ENCODE measurements at places on chromosomes 11 and 22. TPM values are rescaled to one million over a fixed set of nuclear protein-coding genes. Genes with fewer than 3 reads are reported as not detected.

FAM227A gene
- 0.33 TPM for total RNA-seq

EPS8L2 gene
- 13.4 TPM for total RNA-seq

ALDH3B1 gene
- total RNA-seq = 0.32 TPM

CHRM1 gene
- total RNA-seq = not detected

ARHGEF17 gene
- 5.2 TPM for total RNA-seq

KRTAP5-9 gene
- not detected for total RNA-seq

ROBO4 gene
- total RNA-seq = 0.21 TPM

SAA2 gene
- total RNA-seq = 4.1 TPM

- H3K4me3 ChIP-seq = no peak overlapping the region
- no peaks in the 10 kb centered on the region for H3K27me3 ChIP-seq
- DNase-seq = no peak
- no peak overlapping the region for H3K27ac ChIP-seq
- no peaks in the 10 kb centered on the region for H3K4me1 ChIP-seq
- no peaks in the 10 kb centered on the region for H3K36me3 ChIP-seq
Observed at GRCh38 chr11:21646351-21646750, 546.5 kb upstream of the ANO5 start.

DNA sequence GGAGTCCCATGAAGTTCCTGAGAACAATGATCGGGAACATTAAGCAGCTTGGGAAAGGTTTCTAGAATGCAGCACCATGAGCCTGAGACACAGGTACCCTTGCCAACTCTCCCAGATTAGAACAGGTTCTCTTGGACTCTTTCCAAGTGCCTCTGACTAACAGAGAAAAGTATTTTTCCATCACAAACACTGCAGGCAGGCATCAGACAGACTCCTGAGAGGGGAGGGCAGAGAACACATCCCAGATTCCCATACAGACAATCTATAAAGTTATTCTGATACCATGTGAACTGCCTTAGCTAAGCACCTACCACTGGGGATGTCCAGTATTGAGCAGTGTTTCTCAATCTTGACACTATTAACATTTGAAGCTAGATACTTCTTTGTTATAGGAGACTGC lies 27.3 kb downstream of the SERGEF start:
- H3K4me1 ChIP-seq = no peaks in the 10 kb centered on the region
- H3K27me3 ChIP-seq = no peaks in the 10 kb centered on the region
- no peak overlapping the region for H3K4me3 ChIP-seq
- H3K27ac ChIP-seq = no peak overlapping the region

GRCh38 chr11:78189851-78190250 lies 1.1 kb downstream of the USP35 start:
- H3K27me3 ChIP-seq = no peaks in the 10 kb centered on the region
- H3K27ac ChIP-seq = no peak overlapping the region
- DNase-seq = no peak
- peaks cover 14% of the 10 kb centered on the region for H3K4me1 ChIP-seq
- H3K36me3 ChIP-seq = no peaks in the 10 kb centered on the region

- no peak for DNase-seq
- H3K27me3 ChIP-seq = no peaks in the 10 kb centered on the region
- no peaks in the 10 kb centered on the region for H3K36me3 ChIP-seq
- peaks cover 11% of the 10 kb centered on the region for H3K4me1 ChIP-seq
- no peak overlapping the region for H3K4me3 ChIP-seq
Observed at GRCh38 chr22:50007057-50007511, 5.5 kb downstream of the IL17REL start.

DNA sequence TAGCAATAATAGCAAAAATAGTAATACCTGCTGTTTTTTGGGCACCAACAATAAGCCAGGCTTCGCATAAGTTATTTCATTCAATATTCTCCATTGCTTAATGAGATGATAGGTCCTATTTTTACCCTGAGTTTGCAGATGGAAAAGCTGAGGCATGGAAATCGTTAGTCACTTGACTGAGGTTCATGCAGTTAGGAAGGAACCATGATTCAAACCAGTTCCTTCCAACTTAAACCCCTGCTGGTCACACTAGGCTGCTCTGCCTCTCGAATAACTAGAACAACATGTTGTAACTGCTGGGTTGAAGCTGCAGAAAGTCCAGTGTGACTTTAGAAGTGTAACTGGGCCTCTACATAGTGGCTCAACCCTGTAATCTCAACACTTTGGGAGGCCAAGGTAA lies 69.3 kb downstream of the SEZ6L start:
- no peak overlapping the region for H3K4me3 ChIP-seq
- H3K36me3 ChIP-seq = no peaks in the 10 kb centered on the region
- H3K27ac ChIP-seq = no peak overlapping the region

DNA sequence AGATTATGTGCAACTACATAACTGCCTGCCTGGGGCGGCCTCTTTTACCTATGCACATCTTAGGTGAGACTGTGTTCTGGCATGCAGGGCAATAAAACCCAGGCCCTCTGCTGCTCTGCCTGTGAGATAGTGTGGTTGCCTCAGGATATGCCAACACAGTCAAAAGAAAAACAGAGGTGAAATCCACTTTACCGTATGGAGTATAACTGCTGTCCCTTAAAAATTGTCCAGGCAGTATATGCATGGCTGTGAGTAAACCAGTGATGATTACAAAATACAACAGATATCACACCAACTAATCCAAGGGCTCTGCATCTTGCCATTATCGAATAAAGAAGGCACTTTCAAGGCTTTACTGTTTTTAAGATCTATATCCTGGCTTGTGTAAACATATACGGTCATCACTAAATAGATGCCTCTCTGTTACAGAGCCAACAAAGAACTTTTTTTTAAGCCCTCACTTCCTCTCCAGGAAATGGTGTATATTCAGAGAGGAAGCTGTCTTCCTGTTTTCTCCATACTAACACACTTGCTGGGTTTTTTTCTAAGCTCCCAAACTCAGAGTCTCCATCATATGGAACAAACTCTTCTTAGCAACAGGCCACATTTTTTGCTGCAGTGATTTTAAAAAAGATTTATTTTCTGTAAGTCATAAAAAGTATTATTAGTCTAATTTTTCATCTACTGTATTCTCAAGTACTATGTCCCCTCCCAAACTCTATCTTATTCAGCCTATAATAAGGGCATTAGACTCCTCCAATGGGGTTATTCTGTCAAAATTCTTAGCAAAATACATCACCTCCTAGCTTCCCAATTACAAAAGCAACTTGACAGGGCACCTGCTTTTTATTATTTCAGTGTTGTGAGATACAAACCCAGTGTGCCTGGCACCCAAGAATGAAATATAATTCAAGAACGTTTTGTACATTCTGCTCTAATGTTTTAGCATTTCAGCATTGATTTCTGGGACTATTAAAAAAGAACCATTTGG lies 135.2 kb downstream of the MAML2 start:
- peaks cover 2% of the 10 kb centered on the region for H3K36me3 ChIP-seq
- peaks cover 8% of the 10 kb centered on the region for H3K4me1 ChIP-seq
- H3K27ac ChIP-seq = no peak overlapping the region
- no peak for DNase-seq
- no peak overlapping the region for H3K4me3 ChIP-seq

GRCh38 chr22:44933666-44934453 lies 75.9 kb downstream of the PHF21B start:
- H3K4me1 ChIP-seq = no peaks in the 10 kb centered on the region
- no peak for DNase-seq
- H3K27me3 ChIP-seq = no peaks in the 10 kb centered on the region
- H3K27ac ChIP-seq = no peak overlapping the region
- no peak overlapping the region for H3K4me3 ChIP-seq
- H3K36me3 ChIP-seq = no peaks in the 10 kb centered on the region

DNA sequence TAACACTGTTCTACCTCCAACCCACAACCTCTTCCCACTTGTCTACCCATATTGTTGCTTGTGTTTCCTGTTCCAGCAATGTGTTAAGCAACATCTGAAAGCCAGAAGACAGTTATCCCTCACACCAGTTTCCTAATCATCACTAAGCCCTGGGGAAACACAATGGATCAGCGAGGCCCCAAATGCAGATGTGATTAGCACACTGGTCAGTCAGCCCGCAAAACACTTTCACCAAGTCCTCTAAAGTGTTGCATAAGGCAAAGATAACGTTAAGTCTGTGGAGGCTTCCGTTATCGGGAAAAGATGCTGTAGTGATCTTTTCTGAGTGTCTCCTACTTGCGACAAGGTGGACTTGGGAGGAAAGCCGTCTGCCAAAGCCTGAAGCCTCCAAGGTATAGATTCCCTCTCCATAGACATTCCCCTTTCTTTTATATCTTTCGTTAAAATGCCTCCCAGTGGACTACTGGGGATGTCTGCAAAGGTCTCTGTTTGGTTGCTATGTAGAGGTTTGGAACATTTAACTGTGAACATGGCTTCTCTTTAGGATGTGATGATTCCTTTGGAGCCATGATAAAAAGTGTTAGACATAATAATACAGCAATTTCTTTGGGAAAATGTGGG lies at the start of gene MS4A3:
Gene MS4A3 (plus strand): TSS at position 317 of the 621 bp plus-strand sequence. CDS start 4,496 bp downstream, outside the sequence.
- H3K4me3 ChIP-seq = no peak within 1 kb of the TSS
- DNase-seq = no peak
- no peaks in the 10 kb centered on the region for H3K27me3 ChIP-seq
- no peaks in the 10 kb centered on the region for H3K36me3 ChIP-seq
- no peaks in the 10 kb centered on the region for H3K4me1 ChIP-seq
- H3K27ac ChIP-seq = no peak within 1 kb of the TSS

DNA sequence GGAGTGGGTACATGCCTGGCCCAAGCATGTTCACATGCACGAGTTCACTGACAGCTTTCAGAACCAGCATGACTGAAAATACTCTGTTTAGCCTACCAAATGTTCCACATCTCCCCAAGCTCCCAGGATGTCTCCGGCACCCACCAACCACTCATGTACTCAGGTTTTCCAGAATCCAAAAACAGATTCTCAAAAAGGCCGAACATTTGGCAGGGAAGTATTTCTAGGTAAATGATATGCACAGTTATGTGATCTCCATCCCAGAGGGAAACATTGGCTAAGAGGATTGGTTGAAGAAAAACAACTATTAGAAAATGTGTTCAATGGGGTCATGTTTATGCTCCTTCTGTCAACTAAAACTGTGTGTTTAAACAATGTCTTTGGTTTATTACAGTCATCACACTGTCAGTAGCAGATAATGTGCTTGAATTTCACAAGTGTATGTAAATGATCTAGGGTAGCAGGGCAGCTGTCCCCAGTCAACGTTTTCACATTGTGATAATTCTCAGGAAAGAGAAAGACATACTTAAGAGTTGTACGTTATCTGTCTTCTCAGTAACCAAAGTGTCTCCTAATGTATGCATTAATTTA lies 52.3 kb downstream of the BARX2 start:
- no peak overlapping the region for H3K4me3 ChIP-seq
- H3K27me3 ChIP-seq = no peaks in the 10 kb centered on the region
- H3K4me1 ChIP-seq = no peaks in the 10 kb centered on the region
- H3K27ac ChIP-seq = no peak overlapping the region
- no peaks in the 10 kb centered on the region for H3K36me3 ChIP-seq

DNA sequence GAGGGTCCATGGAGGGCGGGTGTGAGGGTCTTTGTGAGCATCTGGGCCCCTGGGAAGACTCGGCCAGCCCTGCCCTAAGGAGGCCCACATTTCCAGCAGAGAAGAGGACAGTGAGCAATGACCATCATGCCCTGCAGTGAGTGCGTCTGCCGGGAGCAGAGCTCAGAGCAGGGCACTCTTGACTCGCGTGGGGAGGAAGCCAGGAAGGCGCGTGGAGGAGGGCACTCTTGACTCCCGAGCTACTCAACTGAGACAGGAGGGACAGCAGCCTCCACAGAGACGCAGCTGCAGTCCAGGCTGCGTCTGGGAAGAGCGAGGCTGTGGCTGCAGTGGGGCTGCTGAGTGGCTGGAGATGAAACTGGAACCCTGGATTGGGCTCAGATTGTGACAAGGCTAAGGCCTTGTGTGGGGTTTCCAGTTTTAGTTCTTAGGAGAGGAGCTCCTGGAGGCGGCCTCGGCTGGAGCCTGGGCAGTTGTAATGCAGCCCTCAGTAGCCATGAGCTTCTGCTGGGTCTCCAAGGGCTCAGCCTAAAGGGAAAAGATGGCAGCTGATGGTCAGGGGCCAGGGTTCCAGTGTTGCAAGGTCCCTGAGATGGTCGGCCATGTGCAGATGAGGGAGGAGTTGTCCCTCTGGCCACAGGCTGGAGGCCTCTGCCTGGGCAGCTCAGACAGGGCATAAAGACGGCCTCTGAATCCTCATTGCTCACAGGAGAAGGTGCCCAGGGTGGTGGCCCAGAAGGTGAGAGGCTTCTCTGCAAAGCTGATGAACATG lies 264.7 kb upstream of the B3GAT1 start:
- no peak for DNase-seq
- H3K36me3 ChIP-seq = no peaks in the 10 kb centered on the region
- H3K27ac ChIP-seq = no peak overlapping the region
- H3K27me3 ChIP-seq = no peaks in the 10 kb centered on the region

GRCh38 chr11:69888483-69889181 lies 69.4 kb upstream of the FGF3 start:
- H3K27ac ChIP-seq = no peak overlapping the region
- no peaks in the 10 kb centered on the region for H3K36me3 ChIP-seq
- no peaks in the 10 kb centered on the region for H3K27me3 ChIP-seq
- no peak overlapping the region for H3K4me3 ChIP-seq
- H3K4me1 ChIP-seq = no peaks in the 10 kb centered on the region

DNA sequence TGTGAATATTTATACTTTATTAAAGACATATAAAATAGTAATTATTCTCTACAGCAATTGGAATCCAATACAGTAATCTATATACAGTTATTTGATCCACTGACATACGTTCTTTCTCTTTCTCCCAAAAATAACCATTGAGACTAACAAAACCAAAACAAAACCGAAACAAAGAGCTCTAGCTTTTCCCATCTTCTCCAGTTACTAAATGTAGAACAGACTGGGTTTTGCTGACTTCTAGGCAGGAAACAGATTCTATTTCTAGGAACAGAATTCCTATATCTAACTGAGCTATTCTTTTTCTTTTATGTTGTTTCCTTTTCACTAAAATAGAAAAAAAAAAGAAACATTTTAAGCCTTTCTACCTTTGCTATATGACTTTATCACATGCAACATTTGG lies 80.1 kb downstream of the PACS1 start:
- no peak for DNase-seq
- H3K27me3 ChIP-seq = no peaks in the 10 kb centered on the region
- peaks cover 27% of the 10 kb centered on the region for H3K4me1 ChIP-seq

DNA sequence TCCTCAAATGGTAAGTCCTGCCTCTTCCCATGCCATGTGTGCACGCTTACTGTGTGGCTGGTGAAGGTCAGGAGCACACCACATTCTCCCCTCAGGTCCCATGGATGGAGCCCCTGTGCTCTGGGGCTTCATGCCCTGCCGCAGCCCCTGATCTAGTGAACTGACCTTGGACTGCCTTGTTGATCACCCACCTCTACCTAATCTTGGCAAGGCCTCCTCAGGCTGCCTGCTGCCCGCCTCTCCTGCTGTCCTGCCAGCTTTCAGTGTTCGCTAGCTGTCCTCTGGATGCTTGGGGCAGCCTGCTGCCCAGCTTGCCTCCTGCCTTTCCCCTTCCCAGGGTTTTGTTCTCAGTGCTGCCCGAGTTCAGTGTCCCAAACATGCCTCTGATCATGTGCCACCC lies 38.1 kb downstream of the CABIN1 start:
- no peak for DNase-seq
- H3K4me1 ChIP-seq = peaks cover 9% of the 10 kb centered on the region
- H3K4me3 ChIP-seq = no peak overlapping the region
- H3K27ac ChIP-seq = no peak overlapping the region

GRCh38 chr11:9138612-9139579 lies 47.5 kb upstream of the SCUBE2 start:
- no peak for DNase-seq
- H3K27ac ChIP-seq = no peak overlapping the region
- H3K27me3 ChIP-seq = no peaks in the 10 kb centered on the region
- peaks cover 5% of the 10 kb centered on the region for H3K36me3 ChIP-seq
- no peak overlapping the region for H3K4me3 ChIP-seq

GRCh38 chr22:35592418-35592967 lies 24.6 kb downstream of the MB start:
- H3K36me3 ChIP-seq = no peaks in the 10 kb centered on the region
- 0 out of 2 replicates have a peak, but pooled peaks cover 6% of the 10 kb centered on the region for H3K27me3 ChIP-seq
- no peak overlapping the region for H3K4me3 ChIP-seq
- H3K4me1 ChIP-seq = no peaks in the 10 kb centered on the region

- no peaks in the 10 kb centered on the region for H3K27me3 ChIP-seq
- no peaks in the 10 kb centered on the region for H3K4me1 ChIP-seq
Observed at GRCh38 chr11:133659538-133660201, 127.4 kb upstream of the OPCML start.
